ENCODE measurements at places on chromosomes 3 and 15.

GRCh38 chr3:194654443-194654842 is 17.5 kb downstream of the LSG1 start:
- no peak for DNase-seq

DNA sequence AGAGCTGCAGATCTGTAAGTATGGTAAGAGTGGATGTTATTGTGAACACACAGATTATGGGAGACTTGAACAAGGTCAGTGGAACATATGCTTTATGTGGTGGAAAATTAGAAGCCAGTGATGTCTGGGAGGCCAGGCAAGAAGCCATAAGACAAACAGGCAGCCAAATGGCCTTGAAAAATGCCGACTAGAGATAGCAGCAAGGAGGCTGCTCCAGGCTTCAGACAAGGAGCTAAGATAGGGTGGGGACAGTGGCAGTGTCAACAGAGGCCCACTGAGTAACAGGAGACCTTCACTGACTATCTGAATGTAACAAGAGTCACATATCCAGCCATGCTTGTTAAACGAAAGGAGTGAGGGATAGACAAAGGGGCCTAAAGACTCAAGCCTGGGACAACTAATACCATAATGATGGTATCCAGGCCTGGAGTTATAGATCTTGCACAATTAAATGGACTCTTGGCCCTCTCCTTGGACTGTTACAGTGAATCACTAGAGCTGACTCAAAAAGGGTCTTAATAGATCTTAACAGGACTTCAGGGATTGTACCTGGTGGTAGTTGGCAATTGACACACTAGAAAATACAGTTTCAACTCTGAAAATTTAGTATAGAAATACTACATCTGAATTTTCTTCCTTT is 50.6 kb downstream of the CFAP20DC start:
- DNase-seq, result no peak

DNA sequence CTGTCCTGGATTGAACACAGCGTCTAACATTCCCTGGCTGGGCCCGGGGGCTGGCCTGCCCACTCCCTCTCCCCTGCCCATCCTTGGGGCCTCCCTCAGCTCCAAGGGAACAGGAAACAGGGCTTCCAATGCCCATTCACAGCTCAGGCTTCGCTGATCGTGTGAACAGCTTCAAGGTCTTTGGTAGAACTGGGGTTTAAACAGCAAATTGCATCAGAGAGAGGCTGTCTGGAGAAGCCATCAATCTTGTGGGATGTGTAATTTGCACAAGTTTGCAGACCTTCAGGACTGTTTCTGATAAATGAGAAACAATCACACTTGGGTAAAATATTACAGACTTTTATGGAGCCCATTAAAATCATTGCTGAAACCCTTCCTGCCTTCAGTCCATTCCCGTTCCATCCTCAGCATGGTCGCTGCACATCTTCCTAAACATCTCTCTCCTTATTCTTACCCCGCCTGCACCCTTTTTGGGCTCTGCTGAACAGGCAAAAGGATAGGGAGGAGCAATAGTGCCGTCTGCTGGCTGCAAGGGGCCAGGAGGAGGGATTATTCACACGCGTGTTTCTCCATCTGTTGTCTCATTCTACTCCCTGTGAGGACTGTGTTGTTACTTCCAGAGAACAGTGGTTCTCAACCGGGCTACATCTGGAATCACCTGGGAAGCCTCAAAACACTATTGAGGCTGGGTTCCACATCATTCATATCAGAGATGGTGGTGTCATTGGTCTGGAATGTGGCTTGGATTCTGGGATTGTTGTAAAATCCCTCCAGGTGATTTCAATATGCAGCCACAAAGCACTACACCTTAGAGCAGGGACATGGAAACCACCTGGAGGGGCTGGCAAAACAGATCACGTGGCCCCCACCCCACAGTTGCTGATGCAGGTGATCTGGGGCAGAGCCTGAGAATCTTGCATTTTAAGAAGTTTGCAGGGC is 116.3 kb downstream of the CLSTN2 start:
- peak; percentile 61 for DNase-seq

- DNase-seq, result peak; percentile 62
Measured at GRCh38 chr3:168040607-168041208, 55.0 kb downstream of the GOLIM4 start.

DNA sequence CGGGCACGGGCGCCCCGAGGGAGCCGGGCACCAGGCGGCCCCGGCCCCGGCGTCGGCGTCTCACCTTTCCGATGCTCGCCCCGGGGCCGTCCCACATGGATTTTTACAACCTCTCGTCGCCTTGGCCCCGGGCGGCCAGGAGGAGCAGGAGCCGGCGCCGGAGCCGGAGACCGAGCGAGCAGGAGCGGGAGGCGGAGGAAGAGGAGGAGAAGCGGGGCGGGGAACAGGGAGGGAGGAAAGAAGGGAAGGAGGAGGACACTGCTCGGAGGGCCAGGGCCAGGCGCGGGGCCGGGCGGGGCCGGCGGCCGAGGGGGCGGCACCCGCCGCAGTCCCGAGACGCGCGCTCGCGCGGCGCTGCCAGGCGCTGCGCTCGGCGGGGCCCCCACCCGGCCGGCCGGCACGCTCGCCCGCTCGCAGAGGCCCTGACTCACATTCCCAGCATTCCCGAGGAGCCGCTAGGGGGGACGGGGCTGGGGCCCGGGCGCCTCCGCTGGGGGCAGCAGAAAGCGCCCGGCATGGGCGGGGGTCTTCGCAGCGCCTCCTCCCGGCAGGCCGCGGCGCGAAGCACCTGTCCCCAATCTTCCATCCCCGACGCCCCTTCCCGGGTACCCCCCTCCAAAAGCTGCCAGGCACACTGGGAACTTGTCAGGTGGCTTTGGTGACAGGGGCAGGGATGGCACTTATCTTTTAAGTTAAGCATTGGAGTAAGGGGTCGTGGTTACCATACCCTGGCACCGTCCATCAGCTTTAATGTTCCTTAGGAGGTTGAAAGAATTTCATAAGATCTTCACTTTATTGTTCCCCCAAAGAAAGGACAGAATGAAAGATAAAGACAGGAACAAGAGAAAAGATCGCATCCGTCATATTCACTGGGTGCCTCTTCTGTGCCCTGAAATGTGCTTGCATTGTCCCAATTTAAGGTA is at the start of gene ERC2:
Gene ERC2, minus strand, starts transcription at position 284 of the 923 bp plus-strand sequence.
- DNase-seq, result peak; percentile 41

All from head of caudate nucleus (tissue), 42 donors.